ENCODE measurements at places on chromosomes 2 and 18. TPM values are rescaled to one million over a fixed set of nuclear protein-coding genes. Genes with fewer than 3 reads are reported as not detected.

The VIL1 gene
- not detected for total RNA-seq

The NCKAP5 gene
- 2.6 TPM for total RNA-seq

The GTF3C2 gene
- total RNA-seq: 19.2 TPM

The ASXL3 gene
- 0.66 TPM for total RNA-seq

The LIPG gene
- 0.50 TPM for total RNA-seq

The HOXD11 gene
- not detected for total RNA-seq

The DYTN gene
- not detected for total RNA-seq

The ASTL gene
- not detected for total RNA-seq

The PELI1 gene
- 5.9 TPM for total RNA-seq

The BOLL gene
- not detected for total RNA-seq

The TPO gene
- total RNA-seq: not detected

The APOB gene
- total RNA-seq: under 0.01 TPM

The SULT1C3 gene
- total RNA-seq: not detected

The CRYBA2 gene
- not detected for total RNA-seq

The DHRS9 gene
- total RNA-seq: not detected

The CENPO gene
- 9.1 TPM for total RNA-seq

The GATA6 gene
- 10.0 TPM for total RNA-seq

The METTL21A gene
- 9.4 TPM for total RNA-seq

The GRB14 gene
- total RNA-seq: 0.26 TPM

The CD207 gene
- not detected for total RNA-seq

The CXCR1 gene
- total RNA-seq: not detected

The ITM2C gene
- total RNA-seq: 77.3 TPM

Measured in fibroblast of lung (primary cell).